Activated naive CD4-positive, alpha-beta T cell treated with anti-CD3 and anti-CD28 coated beads for 36 hours (primary cell): ENCODE measurements at places on chromosomes 5 and 9.
A peak's percentile ranks its signal among the peaks of the same experiment; 100 is the strongest.

DNA sequence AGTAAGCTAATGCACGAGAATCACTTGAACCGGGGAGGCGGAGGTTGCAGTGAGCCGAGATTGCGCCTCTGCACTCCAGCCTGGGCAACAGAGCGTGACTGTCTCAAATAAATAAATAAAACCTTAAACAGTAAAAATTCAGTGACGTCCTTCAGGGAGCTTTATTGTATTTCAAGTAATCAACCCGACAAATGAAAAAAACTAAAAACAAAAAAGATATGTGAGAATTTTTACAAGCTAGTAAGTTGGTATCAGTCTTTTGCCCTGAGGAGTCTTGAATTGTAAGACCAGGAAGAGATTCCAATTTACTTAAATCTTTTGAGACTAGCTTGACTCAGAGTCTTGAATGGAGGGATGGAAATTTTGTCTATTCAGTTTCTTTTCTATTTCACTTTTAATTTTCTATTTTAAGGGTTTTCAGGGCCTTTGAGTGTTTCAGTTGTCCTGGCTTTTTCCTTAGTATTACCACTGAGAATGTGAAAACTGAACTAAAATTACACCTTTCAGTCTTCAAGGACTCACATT is 126.0 kb upstream of the DHFR start:
- DNase-seq: no peak

- no peak for DNase-seq
Observed at GRCh38 chr5:42570966-42571960, 148.0 kb downstream of the GHR start.

DNA sequence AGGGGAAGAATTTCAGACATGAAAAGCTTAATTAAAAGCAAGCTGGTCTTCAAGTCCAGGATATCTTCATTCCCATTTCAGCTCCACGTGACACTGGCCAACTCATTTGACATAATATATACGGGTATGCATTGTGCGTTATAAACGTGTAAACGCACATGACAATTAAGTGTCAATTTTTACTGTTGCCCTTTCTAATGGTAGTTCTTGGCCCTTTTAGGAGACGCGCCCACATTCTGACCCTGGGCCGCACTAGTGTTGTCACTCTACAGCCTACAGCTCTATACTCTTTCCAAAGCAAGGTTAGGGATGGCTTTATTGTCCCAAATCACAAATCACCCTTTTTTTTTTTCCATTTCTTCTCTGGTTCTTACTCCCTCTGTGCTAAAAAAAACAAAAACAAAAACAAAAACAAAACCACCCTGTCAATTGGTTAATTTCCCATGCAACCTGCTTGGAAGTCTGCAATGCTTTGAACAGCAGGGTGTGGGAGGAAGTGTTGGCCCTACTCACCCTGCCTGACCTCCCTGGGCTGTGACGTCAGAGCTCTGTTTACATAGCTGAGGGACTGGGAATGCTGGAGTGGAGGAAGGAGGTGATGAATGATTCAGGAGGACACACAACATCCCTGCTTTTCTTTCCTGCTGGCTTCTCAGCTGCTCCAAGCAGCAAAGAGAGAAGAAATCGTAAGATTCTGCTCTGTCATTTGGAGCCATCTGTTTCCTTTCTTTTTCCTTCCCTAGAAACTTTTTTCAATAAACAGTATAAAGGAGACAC is 19.3 kb downstream of the RFK start:
- DNase-seq: no peak

GRCh38 chr9:112308588-112308987 is 24.8 kb downstream of the PTBP3 start:
- no peak for DNase-seq

DNA sequence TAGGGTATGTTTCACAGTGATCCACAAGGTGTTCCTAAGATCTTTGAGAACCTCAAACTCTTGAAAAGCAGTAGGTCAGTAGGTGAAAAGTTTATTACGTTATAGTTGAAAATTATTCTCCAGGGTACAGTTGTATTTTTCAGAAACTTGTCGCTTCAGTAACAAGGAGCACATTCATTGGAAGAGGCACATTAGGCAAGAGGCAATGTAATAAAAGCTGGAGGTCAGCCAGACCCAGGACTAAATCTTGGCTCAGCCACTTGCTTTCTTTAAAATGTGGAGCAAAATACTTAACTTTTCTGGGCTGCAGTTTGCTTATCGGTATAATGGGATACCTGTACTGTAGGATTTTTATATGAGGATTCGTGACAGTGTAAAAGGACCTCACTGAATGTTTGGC is 45.6 kb downstream of the TLE4 start:
- DNase-seq: no peak

DNA sequence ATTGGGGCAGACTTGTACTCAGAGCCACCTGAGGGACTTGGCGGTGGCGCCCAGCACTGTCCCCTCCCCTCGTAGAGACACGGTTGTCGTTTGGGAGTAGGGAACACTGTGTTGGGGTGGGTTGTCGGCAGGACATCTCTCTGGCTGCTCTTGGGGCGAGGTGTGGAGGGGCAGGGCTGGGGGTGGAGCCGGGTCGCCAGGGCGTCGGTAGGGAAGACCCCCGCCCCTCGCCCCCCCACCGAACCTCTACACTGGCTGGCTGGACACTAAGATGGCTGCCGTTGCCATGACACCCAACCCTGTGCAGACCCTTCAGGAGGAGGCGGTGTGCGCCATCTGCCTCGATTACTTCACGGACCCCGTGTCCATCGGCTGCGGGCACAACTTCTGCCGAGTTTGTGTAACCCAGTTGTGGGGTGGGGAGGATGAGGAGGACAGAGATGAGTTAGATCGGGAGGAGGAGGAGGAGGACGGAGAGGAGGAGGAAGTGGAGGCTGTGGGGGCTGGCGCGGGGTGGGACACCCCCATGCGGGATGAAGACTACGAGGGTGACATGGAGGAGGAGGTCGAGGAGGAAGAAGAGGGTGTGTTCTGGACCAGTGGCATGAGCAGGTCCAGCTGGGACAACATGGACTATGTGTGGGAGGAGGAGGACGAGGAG is 778 bp downstream of the TRIM41 start:
- DNase-seq: peak; percentile 59

- DNase-seq: no peak
Observed at GRCh38 chr9:73011956-73012355, 59.1 kb upstream of the ALDH1A1 start.

DNA sequence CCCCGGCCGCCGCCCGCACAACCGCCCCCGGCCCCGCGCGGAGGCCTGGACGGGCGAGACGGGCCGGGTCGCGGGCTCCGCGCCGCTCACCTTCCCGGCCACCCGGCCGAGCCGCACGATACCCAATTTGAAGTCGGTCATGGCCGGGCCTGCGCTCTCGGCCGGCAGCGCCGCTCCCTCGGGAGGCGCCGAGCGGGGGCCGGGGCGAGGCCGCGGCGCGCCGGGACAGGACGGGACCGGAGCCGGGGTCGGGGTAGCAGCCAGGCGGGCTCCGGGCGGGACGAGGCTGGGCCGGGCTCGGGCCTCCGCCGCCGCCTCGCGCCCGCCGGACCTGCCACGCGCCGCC is 216 bp downstream of the ZMYND19 start:
- DNase-seq: no peak

- DNase-seq: no peak
Observed at GRCh38 chr5:122532035-122532434, 220.0 kb downstream of the SNCAIP start.

- no peak for DNase-seq
Observed at GRCh38 chr5:171706736-171707441, 78.7 kb upstream of the SMIM23 start.

DNA sequence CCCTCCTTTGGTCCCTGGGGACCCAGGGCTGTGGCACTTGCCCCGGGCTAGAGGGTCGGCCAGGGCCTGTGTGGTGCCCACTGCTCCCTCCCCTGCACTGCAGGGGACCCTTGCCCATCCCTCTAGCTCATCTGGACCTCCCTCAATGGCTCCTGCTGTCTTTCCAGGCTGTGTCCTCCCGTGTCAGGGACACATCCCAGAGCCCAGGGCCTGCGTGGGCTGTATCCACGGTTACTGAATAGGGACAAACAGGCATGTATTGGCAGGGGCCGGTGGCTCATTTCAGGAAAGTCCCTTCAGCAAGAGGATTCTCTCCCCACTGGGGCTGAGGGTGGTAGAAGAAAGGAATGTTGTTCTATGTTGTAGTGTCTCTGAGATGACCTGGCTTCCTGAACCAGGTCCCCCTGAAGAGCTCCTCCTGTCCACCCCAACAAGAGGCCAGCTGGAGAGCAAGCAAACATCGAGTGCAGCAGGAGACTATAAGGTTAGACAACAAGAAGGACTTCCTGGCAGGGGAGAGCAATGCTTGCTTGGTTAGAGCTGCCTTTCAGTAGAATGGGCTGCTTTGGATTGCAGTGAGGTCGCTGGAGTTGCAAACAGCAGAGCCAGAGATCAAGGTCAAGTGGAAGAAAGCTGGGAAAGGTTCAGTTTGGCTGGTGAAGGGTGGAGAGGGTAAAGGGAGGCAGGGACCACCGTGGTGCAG is 1.0 kb upstream of the CRB2 start:
- DNase-seq: no peak

- no peak for DNase-seq
Observed at GRCh38 chr5:6711409-6712141, 1.7 kb upstream of the TENT4A start.
